DND-41 (cell line): ENCODE measurements at places on chromosomes 1 and 21.

- no peak overlapping the region for H3K27ac ChIP-seq
- H3K4me3 ChIP-seq: no peak overlapping the region
- no peaks in the 10 kb centered on the region for H3K4me1 ChIP-seq
- H3K27me3 ChIP-seq: peaks cover 23% of the 10 kb centered on the region
- no peaks in the 10 kb centered on the region for H3K36me3 ChIP-seq
Measured at GRCh38 chr1:171138980-171139379, 46.1 kb upstream of the FMO2 start.

DNA sequence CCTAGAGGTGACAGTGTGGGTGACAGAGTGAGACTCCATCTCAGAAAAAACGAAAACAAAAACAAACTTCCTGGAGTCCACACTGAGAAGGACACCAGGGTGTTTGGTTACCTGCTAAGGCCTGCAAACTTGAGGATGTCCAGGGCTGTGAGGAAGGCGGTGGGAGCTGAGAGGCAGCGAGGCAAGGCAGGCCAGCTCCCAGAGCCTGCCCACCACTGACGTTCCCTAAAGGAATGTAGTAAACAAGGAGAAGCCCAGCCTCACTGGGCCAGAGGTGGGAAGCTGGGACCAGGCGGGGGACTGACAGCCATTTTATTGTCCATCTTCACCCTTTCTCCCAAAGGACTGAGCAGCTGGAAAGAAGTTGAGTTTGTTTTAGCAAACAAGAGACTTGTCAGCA lies 24.1 kb downstream of the SHISA4 start:
- no peak overlapping the region for H3K4me3 ChIP-seq
- no peak for DNase-seq
- H3K4me1 ChIP-seq: no peaks in the 10 kb centered on the region
- no peaks in the 10 kb centered on the region for H3K36me3 ChIP-seq

- H3K4me3 ChIP-seq: no peak overlapping the region
- no peak for DNase-seq
- H3K27me3 ChIP-seq: peaks cover 5% of the 10 kb centered on the region
- H3K36me3 ChIP-seq: no peaks in the 10 kb centered on the region
- H3K27ac ChIP-seq: no peak overlapping the region
Measured at GRCh38 chr1:19765623-19766022, 34.1 kb downstream of the TMCO4 start.

DNA sequence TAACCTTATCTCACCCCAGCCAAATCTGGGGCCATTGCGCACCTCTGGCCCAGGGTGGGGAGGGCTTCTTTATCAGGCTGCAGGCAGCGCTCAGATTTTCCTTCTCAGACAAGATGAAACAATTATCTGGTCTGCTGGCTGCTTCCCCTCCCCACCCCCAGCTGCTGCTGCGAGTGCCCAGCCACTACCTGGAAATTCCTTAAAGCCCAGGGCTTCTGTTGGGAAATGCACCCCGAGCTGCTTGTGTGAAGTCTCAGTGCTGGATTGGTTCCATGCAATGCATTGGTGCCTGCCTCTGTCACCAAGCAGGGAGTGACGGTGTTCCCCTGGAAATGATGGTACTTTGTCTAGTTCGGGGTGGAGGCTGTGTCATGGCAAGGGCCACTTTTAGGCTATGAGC lies 18.5 kb upstream of the ACTL8 start:
- DNase-seq: no peak
- no peaks in the 10 kb centered on the region for H3K36me3 ChIP-seq
- no peaks in the 10 kb centered on the region for H3K4me1 ChIP-seq
- H3K27ac ChIP-seq: no peak overlapping the region
- peaks cover 3% of the 10 kb centered on the region for H3K27me3 ChIP-seq

GRCh38 chr1:196148367-196148970 lies 459.8 kb downstream of the KCNT2 start:
- H3K4me3 ChIP-seq: no peak overlapping the region
- H3K36me3 ChIP-seq: no peaks in the 10 kb centered on the region
- DNase-seq: no peak
- H3K27me3 ChIP-seq: no peaks in the 10 kb centered on the region
- H3K4me1 ChIP-seq: no peaks in the 10 kb centered on the region
- no peak overlapping the region for H3K27ac ChIP-seq

DNA sequence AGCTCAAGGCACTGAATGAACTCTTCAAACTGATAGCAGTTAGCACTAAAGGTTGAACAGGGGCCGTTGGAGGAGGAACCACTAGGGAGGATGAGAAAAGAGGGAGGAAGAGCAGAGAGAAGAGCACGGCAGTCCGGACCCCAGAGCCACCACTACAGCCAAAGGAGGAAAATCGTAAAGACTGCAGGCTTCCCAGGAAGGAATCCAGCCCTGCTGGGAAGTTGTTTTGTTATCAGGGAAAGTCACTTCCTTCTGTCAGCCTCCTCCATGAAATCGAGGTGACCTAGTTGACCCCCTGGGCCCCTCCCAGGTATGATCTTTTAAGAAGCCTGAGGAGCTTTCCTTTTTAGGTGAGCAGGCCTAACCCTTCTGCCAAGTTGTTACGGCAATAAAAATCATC lies 88.2 kb downstream of the PBX1 start:
- no peaks in the 10 kb centered on the region for H3K4me1 ChIP-seq
- DNase-seq: no peak
- no peaks in the 10 kb centered on the region for H3K27me3 ChIP-seq
- no peak overlapping the region for H3K4me3 ChIP-seq
- no peak overlapping the region for H3K27ac ChIP-seq
